CD4-positive, alpha-beta T cell treated with Interleukin-17A for 4 hours (primary cell): ENCODE measurements at places on chromosomes 2 and 18.
A peak's percentile ranks its signal among the peaks of the same experiment; 100 is the strongest.

DNA sequence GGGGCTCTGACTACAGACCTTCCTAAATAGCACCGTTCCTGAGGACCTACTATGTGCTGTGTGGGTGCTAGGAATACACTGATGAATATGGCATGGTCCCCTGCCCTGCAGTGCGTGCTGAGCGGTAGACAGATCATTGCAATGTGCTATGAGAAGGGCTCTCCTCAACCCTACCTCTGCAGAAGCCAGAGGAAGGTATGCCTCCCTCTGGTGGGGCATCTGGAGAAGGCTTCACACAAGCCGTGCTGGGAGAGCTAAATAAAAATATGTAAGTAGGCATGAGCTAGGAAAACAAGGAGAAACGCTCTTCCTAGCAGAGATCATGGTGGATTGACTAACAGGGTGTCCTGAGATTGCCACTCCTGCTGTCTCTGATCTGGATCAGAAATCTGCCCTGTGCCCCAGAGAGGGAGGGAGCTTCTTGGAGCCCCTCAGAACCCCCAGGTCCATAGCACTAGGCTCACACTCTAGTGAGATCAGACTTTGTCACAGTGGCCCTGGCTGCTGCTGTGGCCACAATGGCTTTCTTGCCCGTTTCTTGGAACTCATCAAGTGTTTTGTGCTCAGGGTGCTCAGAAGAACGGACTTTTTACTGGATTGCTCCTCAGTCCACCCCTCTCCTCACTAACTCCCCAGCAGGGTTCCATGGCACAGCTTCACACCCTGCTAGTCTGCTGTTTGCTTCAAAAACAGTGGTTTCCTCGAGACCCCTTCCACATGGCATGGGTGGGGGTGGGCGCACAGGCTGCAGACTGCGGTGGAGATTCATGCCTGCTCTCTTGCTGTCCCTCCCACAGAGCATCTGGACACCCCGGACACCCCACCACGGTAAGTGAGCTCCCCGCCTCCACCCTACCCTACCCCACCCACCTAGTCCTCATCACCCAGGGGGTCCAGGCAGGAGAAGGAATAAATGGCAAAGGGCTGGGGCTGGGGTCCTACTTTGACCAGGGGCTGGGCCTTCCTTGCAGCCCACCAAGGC is 14.2 kb downstream of the SIGLEC15 start:
- peak; percentile 26 for DNase-seq

- no peak for DNase-seq
These were observed 558.3 kb upstream of the GCFC2 start for GRCh38 chr2:76268902-76269620.

GRCh38 chr2:192159208-192159607 is 35.5 kb downstream of the TMEFF2 start:
- no peak for DNase-seq

DNA sequence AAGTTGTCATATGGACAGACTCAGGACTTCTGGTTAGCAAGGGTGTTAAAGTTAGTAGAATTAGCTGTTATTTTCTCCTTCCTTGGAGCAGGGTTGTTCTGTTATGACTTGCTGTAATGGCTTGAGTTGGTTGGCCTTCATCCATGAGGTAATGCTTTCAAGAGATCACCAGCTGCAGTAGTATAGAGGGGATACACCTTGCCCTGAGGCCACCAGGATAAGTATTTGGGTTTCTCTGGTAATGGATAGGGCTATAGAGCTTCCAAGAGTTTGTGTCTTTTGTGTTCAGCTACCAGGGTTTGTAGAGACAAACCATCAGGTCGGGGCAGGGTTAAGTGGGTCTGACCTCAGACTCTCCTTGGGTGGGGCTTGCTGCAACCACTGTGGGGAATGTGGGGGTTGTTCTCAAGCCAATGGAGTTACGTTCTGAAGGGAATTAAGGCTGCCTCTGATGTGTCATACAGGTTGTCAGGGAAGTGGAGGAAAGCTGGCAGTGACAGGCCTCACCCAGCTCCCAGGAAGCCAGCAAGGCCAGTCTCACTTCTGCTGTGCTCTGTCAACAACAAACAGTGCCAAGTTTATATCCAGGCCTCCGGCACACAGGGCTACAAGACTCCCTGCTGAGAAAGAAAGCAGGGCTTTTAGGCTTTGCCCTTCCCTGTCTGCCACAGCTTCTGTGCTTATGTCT is 356.6 kb downstream of the SPAG16 start:
- DNase-seq: no peak

- DNase-seq: no peak
These were observed 13.3 kb upstream of the MPV17 start for GRCh38 chr2:27336173-27336572.

GRCh38 chr18:38250971-38251370 is 685.4 kb upstream of the CELF4 start:
- DNase-seq: no peak

DNA sequence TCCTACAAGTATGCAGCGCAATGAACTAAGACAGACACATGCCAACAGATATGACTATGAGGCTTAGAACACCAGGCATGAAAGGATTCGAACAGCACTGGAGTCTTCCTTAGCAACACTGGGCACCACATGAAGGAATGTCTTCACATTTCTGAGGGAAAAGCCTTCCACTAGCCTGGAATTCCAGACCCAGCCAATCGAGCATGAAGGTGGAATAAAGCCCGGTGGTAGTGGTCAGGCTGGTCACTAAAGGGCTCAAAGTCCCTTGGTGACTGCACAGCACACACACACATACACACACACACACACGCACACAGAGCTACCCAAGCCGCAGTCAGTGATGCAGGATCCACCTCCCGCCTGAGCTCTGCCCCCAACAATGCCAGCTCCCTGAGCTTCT is 19.7 kb upstream of the SFXN5 start:
- DNase-seq: no peak

DNA sequence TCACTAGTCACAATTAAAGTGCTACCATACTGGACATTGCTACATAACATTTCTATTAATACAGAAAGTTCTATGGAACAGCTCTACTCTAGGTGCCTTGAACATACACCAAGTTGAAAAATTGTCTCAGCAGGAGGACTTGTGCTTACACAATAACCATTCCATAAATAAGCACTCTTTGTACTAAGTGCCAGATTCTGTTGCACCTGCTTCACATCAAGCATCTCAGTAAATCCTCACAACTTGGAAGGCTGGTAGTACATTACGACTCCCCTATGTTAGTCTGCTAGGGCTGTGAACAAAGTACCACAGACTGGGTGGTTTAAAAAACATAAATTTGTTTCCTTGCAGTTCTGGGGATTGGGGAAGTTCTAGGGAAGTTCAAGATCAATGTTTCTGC is 296.9 kb upstream of the NCKAP5 start:
- DNase-seq: no peak

GRCh38 chr2:137208431-137208891 is 443.1 kb downstream of the THSD7B start:
- DNase-seq: no peak

GRCh38 chr2:13102397-13103063 is 385.8 kb downstream of the TRIB2 start:
- DNase-seq: no peak

GRCh38 chr2:25521665-25522387 is 151.6 kb downstream of the DTNB start:
- peak; percentile 45 for DNase-seq

DNA sequence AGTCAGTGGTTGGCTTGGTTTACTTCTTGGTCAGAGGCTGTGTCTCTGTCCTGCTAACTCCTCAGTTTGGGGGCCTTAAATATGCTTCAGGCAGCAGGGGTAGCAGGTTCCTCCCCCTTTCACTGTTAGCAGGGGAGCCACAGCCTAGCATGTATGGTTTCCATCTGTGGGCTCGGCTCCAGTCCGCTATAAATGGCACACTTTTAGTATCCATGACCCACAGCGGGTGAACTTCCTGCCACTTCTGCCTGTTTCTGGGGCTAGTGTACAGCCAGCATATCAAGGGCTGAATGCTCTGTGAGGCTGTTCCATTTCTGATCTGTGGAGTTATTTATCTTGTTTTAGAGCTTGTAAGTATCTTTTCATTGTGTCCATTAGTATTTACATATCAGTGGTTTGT is 58.3 kb downstream of the MRPL33 start:
- no peak for DNase-seq

DNA sequence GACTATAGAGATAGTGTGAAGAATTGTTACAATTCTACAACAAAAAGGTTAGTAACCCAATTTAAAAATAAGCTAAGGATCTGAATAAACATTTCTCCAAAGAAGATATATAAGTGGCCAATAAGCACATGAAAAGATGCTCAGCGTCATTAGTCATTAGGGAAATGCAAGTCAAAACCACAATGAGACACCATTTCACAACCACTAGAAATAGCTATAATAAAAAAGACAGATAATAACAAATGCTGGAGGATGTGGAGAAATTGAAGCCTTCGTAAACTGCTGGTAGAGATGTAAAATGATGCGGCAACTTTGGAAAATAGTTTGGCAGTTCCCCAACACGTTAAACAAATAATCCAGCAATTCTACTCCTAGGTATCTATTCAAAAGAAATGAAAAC is 366.5 kb upstream of the POU3F3 start:
- no peak for DNase-seq
